ENCODE measurements at places on chromosomes 2 and 18.

DNA sequence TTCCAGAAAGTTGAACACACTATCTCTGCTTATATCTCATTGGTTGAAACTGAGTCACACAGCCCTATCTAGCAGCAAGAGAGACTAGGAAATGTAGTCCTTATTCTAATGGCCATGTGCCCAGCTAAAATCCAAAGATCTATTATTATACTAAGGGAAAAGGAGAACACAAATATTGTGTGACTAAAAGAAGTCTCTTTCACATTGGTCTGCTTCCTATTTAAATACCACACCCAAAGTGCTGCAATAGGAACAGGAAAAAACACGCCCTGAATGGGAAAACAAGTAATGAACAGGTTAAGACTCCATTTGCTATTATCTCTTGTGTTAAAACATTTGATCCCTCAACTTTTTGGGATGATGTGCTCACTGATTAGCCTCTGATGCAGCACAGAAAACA is 86.8 kb upstream of the BARD1 start:
- DNase-seq: no peak

DNA sequence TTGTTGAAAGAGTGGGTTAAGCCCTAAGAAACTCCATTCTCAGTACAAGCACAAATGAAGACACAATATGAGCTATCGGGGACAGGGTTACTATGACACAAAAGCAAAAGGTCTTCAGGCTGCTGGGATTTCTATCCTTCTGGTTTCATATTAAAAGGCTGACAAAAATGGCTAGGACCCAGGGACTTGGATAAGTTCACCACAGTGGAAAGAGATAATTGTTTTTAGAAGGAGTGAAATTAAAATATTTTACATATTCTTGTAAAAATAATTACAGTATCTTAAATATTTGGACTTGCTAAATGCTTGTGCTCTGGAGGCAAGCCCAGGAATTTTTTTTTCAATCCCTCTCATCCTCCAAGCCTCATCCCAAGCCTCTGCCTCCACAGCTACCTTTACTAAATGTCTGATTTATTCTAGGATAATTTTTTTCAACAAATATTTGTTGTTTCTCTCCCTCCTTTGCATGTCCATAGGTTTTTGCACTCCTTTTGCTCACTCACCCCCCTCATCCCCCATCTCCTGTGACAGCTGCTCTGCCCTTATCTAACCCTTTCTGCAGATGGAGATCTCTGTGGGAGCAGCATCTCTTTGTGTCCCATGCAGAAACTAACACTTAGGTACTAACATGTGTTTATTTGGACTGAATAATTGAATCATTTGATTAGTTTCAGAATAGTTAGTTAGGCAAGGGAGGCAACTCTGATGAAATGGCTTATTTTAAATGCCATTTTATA is 47.8 kb upstream of the NABP1 start:
- DNase-seq: no peak

- no peak for DNase-seq
These were observed 95.4 kb downstream of the HAUS1 start for GRCh38 chr18:46199515-46200147.

- no peak for DNase-seq
These were observed 51.6 kb upstream of the RAPH1 start for GRCh38 chr2:203586696-203587095.

DNA sequence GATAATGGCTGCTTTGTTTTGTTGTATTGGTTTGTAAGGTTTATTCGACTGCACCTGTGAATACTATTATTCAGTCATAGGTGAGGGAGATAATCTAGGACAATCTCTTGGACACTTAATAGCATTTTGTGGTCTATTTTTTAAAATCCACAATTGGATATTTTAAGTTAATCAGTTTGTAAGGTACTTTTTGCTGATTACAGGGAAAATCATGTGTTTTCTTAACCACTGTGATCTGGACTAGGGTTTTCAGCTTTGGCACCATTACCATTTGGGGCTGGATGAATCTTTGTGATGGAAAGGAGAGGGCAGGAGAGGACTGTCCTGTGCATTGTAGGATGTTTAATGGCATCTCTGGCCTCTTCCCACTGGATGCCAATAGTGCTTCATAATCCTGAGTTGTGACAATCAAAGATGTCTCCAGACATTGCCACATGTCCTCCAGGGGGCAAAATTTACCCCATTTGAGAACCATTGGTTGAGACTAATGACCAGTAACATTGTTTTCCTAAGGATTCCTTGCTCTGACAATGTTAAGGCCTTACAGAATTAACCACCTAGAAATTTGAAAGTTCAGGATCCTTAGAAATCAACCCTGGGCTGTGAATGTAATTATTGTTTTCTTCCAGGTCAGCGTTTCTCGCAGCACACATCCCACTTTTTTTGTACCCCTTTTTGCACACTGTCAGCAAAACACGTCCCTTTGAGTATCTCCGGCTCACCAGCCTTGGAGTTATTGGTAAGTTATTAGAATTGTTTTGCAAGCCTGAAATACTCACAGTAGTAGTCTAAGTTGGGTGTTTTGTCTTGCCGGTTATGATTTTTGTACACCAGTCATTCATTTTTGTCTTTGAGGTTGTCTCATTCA is 15.6 kb downstream of the CNOT9 start:
- no peak for DNase-seq

DNA sequence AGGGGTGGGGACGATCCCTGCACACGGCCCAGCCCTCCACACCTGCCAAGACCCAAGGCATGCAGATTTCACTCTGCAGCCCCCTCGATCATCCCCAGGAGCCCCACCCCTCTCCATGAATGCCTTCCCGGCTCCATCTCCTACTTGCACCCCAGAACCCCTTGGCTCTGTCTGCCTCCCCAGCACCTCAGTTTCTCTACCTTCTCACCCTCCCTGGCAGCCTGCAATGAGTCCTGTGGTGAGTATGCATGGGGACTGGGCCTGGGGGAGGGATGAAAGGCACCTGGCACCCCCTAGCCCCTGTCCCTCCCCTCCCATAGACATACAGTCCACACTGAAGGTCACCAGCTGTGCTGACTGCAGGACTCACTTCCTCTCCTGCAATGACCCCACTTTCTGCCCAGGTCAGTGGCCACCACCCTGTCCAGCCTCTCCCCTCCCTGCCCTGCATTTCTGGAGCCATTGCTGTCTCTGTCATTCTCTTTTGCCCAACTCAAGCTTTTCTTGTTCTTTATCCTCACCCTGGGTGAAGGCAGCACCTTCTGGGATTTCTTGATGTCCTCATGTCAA is 1.0 kb downstream of the TEX51 start:
- no peak for DNase-seq

DNA sequence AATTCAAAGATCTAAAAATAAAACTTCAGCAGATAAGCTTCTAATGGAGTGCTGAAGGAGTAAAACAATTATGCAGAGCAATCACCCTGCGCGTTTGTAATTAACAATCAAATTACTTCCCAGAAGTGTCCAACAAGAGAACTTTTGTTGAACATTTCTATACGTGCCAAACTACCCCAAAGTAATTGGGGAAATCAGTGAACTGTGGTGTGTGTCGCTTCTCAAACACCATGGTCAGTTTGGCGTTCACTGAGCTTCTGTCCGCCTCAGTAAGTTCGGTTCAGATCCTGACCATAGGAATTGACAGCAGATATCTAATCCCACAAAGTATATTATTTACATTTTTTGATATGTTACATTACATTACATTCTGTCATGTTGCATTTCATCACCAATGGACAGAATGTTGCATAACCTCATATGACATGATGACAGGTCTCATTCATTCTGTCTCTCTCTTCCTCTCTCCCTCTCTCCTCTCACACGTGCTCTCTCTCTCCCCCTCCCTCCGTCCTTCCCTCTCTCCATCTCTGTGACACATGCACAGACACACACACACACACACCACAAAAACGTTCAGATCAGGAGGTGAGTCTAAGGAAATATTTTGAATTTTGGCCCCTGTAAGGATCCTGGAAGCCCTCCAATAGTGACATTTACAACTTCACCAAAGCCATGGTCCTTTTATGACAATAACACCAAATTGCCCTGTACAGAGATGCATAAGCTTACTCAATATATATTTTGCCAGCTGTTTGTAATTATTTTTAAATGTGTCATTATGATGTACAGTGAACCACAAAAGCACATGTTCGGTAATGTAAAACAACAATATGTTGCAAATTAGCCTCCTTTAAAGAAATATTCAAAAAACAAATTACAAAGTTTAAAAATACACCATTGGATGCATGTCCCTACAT is 269.2 kb downstream of the FIGN start:
- DNase-seq: no peak

GRCh38 chr2:178320011-178320585 is 125.8 kb downstream of the OSBPL6 start:
- DNase-seq: no peak

GRCh38 chr2:11254100-11254536 is 90.3 kb downstream of the ROCK2 start:
- no peak for DNase-seq

- DNase-seq: no peak
These were observed 308.0 kb upstream of the STON1 start for GRCh38 chr2:48221846-48222516.

DNA sequence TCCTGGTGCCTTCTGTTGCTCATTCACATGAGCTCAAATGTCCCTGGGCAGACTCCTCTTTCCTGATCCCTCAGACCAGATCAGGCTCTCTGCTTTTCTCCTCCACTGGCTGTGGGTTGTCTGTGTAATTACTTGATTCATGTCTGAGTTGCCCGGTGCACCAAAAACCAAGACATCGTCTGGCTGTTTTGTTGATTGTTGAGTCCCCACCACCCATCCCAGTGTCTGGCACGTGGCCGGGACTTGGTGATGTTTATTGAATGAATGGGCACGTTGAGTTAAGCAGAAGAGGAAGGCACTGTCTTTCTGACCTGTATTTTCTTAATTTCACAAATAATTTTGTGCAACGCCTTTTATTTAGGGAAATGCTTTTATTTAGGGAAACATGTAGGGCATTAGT is 499.1 kb upstream of the HS6ST1 start:
- no peak for DNase-seq

- DNase-seq: peak; percentile 56
These were observed 38.7 kb downstream of the MCFD2 start for GRCh38 chr2:46876741-46877384.

DNA sequence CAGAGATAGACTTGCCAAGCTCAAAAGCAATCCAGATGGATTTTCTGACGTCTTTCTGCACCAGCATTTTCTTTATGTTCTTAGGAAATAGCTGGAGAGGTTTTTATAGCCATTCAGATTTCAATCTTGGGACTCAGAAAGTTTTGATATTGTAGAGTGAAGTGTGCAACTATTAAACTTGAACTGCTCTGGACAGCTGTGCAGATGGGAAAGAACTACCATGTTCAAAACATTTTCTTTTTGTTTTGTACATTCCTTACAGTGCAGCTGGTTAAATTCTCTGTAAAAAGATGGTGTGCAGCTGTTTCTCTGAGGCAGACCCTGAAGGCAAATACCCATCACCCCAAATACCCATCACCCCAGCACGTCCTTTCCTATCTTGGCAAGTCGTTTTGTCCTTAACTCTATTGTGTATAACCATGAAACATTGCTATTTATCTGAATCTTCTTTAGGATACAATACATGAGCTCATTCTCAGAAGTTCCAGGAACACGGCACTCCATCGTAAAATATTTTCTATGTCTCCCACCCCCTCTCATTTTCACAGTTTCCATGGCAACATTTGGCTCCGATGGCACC is 38.8 kb downstream of the AQP4 start:
- DNase-seq: no peak

- no peak for DNase-seq
These were observed 134.3 kb downstream of the TFCP2L1 start for GRCh38 chr2:121150713-121151112.

GRCh38 chr18:62069556-62069955 is 117.3 kb downstream of the PIGN start:
- no peak for DNase-seq

GRCh38 chr2:42227491-42227890 is 58.3 kb downstream of the EML4 start:
- no peak for DNase-seq

DNA sequence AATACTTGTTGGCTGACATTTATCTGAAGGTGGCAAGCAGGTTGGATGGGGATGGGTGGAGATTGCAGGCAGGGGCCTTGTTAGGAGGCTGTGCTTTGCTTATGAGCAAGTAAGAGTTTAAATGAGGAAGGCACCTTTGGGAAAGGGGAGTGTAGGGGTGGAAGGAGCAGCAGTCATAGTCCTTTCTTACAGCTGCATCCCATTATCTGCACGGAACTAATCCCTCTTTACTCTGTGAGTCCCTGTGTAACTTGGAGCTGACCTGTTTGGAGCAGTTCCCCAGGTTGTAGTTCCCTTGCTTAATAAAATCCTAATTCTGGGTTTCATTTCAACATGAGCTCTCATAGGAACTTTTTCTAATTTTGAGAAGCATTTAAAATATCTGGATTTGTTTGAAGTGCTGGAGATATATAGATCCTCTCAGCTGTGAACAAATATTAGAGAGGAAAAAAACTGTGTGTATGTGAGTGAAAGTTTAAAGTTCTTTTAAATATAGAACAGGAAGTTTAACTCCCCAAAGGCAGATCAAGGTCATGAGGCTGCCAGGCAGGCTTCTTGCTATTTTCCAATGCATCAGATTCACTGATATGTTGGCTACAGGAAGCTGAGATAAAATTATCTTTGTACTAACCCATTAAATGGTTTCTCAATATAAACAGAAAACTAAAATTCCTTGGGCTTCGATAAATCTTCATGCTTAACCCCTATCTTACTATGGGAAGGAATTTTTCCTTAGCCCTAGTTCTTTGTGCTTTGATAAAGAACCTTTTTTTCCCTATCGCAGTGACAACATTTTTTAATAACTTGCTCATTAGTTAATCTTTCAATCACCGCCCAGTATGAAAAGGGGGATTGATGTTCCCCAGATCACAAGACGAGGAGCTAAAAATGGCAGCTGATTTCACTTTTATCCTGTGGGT is 104.6 kb upstream of the EML6 start:
- DNase-seq: no peak

GRCh38 chr2:237287872-237288271 is 126.1 kb downstream of the COL6A3 start:
- no peak for DNase-seq

DNA sequence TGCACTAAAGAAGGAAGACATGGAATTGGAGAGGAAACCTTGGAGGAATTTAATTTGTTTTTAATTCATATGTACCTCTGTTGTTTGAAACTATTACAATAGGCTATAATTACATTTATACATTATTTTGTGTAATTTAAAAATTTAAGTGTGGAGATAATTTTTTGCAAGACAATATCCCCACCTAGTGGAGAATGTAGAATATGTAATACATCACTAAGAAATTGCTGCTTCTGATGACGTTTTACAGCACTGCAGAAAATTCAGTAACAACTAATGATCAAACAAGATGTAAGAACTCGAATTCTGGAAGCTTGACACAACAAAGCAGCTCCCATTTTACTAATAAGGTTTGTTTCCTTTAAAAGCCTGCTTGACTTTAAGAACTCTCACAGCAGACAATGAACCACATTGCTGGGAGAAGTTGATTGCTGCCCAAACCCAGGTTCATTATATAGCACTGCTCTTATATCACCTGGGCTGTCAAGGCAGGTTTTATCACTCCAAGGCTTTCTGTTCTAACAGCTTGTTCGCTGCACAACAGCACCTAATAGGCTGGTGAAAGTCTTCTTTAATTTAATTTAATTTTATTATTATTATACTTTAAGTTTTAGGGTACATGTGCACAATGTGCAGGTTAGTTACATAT is 53.4 kb downstream of the THADA start:
- no peak for DNase-seq

GRCh38 chr2:85310330-85310729 is 17.5 kb downstream of the TGOLN2 start:
- DNase-seq: no peak

GRCh38 chr18:31860488-31860887 is 82.4 kb downstream of the TRAPPC8 start:
- no peak for DNase-seq

- no peak for DNase-seq
These were observed 32.2 kb upstream of the GLI2 start for GRCh38 chr2:120703330-120703994.

All from 8988T (cell line).